ENCODE measurements at places on chromosomes 2 and 18. TPM values are rescaled to one million over a fixed set of nuclear protein-coding genes. Genes with fewer than 3 reads are reported as not detected.

The CREG2 gene
- 2.4 TPM for polyA plus RNA-seq

The C2orf81 gene
- polyA plus RNA-seq: 2.9 TPM

The LIMS2 gene
- polyA plus RNA-seq: 33.0 TPM

The DLGAP1 gene
- polyA plus RNA-seq: 2.2 TPM

The TMEM37 gene
- polyA plus RNA-seq: 4.7 TPM

The UGT1A4 gene
- polyA plus RNA-seq: not detected

The SLC5A7 gene
- 0.22 TPM for polyA plus RNA-seq

The IL36G gene
- not detected for polyA plus RNA-seq

Data from muscle of back (tissue), 13 donors.